ENCODE measurements at places on chromosomes 12 and 14. TPM values are rescaled to one million over a fixed set of nuclear protein-coding genes. Genes with fewer than 3 reads are reported as not detected.

RFLNA gene
- not detected for total RNA-seq

FICD gene
- 10.0 TPM for total RNA-seq

DNA sequence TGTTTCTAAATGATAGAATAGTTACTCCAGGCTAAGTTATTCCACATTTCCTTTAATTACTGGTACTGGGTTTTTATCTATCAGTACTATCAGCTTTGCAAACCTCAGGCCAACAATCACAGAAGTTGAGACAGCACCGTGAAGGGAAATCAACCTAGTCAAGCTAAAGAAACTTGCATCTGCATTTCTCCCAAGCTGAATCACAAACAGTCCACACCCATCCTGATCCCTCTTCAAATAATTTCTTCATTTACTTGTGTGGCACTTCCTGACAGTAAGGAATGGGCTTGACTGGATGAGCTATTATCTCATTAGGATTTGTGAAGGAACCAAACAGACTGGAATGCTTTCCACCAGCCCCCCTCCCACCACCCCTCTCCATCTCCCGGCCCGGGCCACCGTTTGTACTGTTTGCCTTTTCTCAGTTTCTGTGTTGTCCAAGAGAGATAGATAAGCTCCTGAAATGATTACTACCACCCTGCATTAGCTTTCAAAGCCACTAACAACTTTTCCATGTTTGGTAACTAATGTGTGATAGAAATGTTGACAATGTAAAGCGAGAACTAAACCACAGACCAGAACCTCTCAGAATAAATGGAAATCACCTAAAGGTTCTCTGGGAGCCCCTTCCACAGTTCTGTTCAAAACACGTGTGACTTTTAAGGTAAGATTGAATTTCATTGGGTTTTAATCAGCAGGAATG lies 236.3 kb downstream of the SLC25A21 start:
- peak; percentile 55 for DNase-seq

- no peak for DNase-seq
Measured at GRCh38 chr14:50516091-50516490, 16.3 kb downstream of the MAP4K5 start.

GRCh38 chr12:104133321-104133720 lies 4.7 kb downstream of the NFYB start:
- no peak for DNase-seq

DNA sequence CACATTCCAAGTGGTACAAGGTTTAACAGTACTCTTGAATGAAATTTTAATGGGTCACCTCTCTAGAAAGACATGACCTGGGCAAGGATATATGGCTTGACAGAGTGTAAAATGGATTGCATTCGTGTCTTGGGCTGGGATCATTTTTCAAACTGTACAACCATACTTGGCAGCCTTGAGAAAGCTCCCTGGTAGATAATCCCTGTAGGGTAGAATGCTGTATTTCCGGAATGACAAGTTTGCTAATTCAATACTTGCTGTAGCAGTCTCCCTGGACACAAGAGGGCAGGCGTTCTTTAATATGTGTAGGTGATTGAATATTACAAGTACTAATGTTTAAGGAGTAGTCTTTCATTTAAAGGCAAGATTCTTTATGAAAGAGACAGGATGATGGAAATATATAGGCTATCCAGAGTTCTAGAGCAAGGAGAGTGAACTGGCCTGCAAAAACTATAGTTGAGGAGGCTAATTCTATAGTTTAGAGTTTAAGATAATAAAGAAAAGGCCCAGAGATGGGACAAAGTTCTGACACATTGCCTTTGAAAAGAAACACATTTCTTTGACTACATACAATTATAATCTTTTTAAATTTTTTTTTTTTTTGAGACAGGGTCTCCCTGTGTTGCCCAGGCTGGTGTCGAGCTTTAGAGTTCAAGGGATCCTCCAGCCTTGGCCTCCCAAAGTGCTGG lies 53.4 kb downstream of the PLBD1 start:
- peak; percentile 11 for DNase-seq

DNA sequence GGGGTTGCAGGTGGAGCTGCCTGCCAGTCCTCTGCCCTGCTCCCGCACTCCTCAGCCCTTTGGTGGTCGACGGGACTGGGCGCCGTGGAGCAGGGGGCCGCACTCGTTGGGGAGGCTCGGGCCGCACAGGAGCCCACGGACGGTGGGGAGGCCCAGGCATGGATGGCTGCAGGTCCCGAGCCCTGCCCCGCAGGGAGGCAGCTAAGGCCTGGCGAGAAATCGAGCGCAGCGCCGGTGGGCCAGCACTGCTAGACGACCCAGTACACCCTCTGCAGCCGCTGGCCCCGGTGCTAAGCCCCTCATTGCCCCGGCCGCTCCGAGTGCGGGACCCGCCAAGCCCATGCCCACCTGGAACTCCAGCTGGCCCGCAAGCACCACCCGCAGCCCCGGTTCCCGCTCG lies 221.8 kb downstream of the BTG1 start:
- DNase-seq, result no peak

DNA sequence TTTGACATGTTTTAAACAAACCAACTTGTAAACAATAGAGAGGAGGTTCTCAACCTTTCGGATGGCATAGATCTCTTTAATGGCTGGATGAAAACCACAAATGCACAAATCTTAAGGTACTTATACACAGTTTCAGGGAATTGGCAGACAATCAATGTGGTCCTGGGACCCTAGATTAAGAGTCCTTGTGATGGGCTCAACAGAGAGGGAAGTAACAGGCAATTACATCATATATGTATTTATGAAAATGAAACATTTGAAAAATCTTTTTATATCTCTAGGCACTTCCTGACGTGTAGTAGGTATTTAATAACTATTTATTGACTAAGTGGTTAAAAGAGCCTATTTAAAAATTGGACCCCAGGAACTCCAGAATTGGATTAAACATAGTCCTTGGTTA lies 897 bp downstream of the ACTR10 start:
- DNase-seq, result no peak

DNA sequence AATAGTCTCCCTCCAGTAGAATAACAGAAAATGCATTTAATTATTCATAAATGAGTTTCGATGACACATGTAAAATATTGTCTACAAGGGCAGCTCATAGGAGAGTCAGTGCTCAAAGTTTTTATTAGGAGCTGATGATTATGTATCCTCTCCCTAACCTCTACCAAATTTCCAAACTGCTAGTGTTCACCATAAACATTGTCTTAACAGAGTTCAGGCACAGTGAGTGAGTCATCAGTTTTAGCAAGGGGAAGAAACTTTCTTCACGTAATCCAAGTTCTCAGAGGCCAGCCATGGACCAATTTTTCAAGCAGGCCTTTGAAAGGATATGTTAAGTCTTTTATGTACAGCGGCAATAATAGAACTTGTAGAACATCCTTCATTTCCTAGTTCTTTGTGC lies 649.2 kb upstream of the MIS18BP1 start:
- DNase-seq, result no peak

- no peak for DNase-seq
Measured at GRCh38 chr12:121608301-121608700, 18.0 kb upstream of the ORAI1 start.

- DNase-seq, result no peak
Measured at GRCh38 chr12:643475-644302, 19.6 kb downstream of the NINJ2 start.

DNA sequence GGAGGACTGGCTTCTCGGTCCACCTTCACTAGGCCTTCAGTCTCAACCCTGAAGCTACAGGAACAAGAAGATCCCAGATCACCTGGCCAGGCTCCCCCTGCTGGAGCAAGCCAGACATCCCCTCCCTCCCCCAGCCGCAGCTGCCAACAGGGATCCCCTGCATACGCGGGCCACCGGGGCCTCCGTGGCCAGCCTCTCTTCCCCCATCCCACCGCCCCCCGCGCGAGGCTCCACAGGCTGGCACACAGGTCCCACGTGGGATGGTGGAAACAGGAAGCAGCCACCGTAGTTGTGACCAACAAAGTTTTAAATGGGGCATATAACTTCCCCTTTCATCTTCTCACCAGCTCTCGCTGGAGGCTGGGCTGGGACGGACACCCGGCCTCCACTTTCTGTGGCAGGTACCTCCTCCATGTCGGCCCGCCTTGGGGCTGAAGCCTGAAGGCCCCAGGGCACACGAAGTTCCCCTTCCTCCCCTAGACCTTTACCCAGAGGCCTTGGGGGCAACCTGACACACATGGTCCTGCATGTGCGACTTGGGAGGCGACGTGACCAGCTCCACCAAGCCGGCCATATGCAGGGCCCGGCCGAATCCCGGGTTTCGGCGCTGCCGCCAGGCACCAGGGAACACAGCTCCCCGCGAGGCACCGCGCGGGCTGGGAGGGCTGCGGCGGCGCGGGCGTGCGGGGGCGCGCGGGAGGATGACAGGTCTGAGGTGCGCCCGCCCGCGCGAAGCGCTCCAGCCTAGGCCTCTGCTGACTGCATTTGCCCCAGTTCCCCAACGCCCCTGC lies 44.4 kb upstream of the PNMA1 start:
- peak; percentile 45 for DNase-seq

DNA sequence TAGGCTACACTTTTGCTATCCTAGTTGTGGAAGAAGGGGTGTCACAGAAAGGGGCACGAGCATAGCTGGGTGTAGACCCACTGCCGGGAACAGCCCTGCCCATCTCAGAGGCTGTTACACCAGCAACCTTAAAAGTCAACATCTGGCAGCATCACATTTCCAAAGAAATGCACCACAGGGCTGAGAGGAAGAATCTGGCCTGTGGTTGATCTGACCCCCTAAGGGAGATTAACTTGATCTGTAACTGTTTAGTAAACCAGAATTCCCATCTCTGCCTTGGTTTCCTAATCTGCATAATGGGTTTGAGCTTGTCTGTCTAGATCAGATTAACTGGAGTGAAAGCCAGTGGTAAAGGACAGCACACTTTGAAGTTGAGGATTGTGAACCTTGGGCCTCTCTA lies 1.3 kb downstream of the LRP1-AS start:
- DNase-seq, result no peak

- DNase-seq, result no peak
Measured at GRCh38 chr12:117329756-117330155, 31.7 kb downstream of the NOS1 start.

- no peak for DNase-seq
Measured at GRCh38 chr12:122987086-122987951, 6.8 kb downstream of the ARL6IP4 start.

DNA sequence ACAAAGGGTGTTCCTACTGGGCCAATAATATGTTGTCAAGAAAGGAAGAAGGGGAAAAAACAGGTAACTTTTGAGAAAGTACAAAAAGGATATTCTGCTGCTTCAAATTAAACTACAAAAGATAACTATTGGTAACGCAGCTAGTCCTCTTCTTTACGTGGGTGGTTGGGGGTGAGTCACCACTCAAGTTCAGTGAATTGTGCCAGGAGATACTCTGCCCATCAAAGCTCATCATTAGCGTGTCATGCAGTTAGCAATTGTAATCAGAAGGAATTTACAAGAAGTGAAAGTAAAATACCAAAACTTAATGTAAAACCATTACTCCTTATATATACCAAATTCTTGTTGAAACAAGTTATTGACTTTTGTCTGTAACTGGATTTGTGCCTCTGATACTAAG lies 342.0 kb downstream of the NPAS3 start:
- DNase-seq, result no peak
